ENCODE measurements at places on chromosomes 1 and 21.

GRCh38 chr1:69587391-69587790 is 19.7 kb downstream of the LRRC7 start:
- DNase-seq: no peak

DNA sequence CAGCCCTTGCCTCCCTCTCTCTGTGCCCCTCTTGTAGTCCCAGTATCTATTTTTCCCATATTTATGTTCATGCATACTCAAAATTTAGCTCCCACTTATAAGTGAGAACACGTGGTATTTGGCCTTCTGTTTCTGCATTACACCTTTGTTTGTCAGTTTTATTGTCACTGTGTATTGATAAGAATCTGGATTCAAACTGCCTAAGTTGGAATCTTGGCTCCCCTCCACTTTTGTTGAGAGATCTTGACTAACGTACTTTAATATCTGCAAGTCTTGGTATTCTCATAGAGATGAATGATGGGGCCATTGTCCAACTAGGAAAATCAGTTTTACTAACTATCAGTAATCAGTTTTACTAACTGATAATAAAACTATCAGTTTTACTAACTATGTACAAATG is 87.8 kb upstream of the PRMT6 start:
- DNase-seq: no peak

DNA sequence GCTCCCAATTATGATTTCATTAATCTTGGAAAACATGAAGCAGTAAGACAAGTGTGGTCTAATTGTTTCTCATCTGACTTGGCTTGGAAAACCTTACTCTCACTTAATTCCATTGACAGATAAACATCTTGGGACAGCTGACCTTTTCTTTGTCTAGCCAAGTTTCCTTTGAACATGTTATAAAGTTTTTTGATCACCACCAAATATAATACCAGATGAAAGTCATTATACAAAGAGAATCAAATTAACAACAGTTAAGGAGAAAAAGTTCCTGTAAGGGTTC is 50.2 kb downstream of the ALG14 start:
- DNase-seq: no peak

DNA sequence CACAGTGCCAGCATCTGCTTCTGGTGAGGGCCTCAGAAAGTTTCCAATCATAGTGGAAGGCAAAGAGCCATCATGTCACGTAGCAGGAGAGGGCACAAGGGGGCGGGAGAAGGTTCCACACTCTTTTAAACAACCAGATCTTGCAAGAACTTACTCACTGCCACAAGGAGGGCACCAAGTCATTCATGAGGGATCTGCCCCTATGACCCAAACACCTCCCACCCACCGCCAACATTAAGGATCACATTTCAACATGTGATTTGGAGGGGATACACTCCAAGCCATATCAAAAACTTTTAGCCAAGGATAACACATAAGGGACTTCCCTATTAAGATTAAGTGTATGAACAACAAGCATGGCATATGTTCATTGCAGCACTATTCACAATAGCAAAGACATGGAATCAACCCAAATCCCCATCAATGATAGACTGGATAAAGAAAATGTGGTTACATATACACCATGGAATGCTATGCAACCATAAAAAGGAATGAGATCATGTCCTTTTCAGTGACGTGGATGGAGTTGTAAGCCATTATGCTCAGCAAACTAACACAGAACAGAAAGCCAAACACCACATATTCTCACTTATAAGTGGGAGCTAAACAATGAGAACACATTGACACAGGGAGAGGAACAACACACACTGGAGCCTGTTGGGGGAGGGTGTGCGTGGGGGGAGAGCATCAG is 19.9 kb upstream of the SLC35F3 start:
- no peak for DNase-seq

DNA sequence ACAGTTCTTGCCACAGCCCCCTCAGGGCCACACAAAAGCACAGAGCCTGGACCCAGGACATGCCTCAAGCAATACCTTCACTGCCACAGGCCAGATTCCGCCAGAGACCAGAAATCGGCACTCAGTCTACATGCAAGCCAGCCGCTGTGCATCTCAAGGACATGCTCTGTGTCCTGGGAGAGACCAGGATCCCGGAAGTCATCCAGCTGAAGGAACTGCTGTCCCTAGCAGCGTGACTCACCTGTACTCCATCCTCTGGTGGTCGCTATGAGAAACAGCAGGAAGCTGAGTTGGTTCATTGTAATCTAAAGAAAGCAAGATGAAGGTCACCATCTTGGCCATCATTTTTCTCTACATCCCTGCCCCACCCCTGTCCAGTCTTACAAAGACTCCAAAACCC is 401 bp downstream of the ITLN1 start:
- no peak for DNase-seq

DNA sequence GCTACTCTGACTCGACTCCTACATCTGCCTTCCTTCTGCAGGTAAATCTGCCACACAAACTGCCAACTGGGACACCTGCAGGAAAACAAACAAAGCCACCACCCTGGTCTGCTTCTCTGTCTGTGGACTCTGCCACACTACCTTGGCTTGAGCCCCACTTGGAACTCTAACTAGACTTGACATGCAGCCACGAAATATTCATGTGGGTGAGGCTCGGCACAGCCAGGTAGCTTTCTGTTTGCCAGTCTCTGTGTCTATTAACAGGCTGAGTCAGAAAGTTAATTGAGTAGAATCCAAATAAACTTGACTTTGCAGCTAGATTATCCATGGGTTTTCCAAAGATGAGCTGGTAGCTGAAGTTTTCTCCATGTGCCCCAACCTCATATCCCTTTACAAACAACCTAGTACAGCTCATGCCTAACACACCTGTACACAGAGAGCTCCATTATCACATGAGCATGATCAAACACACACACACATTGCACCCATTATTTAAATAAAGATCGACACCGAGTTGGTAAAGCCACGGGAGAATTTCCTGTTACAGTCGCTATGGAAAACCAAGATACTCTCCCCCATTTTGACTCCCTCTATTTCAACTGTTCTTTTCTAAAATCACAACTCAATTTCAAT is 808 bp downstream of the C1orf116 start:
- no peak for DNase-seq

DNA sequence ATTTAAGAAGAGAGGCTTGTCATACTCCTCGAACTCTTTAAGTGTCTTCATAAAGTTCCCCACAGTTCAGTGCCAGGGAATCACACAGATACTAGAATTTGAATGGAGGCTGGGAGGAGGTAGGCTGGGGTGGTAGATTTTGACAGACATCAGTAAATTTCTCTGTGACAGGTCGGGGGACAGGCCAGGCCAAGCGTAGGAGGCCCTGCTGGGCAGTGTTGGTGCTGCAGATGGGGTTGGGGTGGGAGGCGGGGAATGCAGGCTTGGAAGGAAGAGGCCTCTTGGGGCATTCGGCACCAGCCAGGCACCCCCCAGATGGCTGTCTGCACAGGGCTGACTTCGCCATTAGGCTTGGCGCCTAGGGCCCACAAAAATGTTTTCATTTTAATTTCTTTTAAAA is 84.0 kb downstream of the MAN1C1 start:
- DNase-seq: no peak

GRCh38 chr1:33826311-33826710 is 37.6 kb upstream of the HMGB4 start:
- peak; percentile 54 for DNase-seq

GRCh38 chr1:30472526-30472925 is 250.9 kb downstream of the MATN1 start:
- no peak for DNase-seq

DNA sequence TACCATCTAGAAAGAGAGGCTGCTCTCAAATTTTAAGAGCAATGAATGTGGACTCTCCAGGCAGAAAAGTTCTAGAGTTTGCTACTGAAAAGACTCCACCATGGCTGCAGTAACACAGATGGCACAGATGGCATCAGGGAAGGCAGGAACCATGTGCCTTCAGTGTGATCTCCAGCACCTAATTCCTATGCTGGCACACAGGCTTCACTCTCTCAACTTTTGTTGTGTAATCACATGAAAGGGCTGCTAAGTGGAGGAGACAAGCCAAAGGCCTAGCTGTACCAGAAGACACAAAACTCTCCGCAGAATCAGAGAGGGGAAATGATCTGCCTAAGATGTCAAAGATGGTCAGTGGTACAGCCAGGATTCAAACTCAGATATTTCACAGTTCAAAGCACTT is 31.1 kb downstream of the ERI3 start:
- DNase-seq: no peak

- no peak for DNase-seq
These were observed 4.8 kb downstream of the VASH2 start for GRCh38 chr1:212955098-212955497.

DNA sequence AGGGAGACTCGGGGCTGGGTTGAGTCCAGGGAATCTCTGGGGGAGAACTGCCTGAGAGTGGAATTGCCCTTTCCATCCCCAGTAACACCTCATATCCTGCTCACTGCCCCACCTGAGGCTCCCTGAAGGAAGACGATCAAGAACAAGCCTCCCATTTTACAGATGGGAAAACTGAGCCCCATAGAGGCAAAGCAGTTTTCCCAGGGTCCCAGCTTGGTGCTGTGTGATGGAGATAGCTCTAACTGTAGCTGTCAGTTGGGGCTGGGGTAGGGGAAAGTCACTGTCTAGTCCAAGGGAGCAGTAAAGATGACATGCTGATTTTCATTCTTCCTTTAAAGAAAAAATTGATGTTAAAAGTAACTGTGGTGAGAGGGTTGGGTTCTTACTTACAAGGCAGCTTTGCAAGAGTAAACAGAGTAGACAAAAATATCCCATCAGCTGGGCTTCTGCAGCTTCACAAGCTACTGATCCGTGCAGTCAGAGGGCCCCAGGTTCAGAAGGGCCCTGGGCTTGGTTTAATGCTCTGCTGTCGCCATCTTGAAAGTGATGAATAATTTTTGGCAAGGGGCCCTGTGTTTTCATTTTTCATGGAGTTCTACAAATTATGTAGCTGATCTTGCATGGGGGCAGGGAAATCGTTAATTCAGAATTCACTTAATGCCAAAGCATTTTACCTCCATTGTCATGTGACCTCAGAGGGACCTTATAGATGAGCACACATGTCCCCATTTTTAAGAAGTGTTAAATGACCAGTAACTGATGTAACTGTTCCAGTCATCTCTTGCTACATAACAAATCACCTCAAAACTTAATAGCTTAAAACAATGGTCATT is 17.6 kb upstream of the TNFRSF1B start:
- no peak for DNase-seq

GRCh38 chr21:17711896-17712295 is 99.2 kb upstream of the BTG3 start:
- DNase-seq: no peak

DNA sequence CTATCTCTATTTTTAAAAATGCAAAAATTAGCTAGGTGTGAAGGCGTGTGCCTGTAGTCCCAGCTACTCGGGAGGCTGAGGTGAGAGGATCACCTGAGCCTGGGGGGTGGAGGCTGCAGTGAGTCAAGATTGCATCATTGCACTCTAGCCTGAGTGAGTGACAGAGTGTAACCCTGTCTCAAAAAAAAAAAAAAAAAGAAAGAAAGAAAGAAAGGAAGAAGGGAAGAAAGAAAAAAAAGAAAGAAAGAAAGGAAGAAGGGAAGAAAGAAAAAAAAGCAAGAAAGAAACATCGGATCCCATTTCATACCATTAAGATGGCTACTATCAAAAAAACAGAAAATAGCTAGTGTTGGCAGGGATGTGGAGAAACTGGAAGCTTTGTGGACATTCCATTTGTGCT is 136.8 kb upstream of the WNT4 start:
- DNase-seq: no peak

DNA sequence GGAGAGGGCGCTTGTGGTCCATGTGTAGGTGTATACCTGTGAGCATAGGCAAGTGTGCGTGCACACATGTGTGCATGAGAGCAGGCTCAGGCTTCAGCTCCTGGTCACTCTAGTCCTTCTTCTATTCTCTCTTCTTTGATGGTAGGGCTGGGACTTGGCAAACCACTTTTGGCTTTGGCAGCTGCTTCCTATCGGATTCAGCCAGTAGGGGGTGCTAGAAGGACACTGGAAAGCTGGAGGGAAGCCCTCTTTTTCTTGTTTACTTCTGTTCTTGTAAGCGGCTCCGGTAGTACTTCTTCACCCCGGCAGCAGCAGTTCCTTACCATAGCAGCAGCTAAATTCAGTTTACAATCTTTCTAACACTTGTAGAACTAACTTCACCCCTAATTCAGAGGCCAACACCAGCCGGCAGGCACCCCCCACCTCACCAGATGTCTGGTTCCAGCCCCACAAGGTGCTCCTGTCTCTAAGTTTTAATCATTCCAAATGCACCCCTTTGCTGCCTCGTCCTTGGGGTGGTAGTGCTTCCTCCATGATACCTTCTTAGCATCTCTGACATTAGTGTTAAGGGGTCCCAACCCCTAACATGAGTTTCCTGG is 25.1 kb downstream of the NENF start:
- DNase-seq: no peak

DNA sequence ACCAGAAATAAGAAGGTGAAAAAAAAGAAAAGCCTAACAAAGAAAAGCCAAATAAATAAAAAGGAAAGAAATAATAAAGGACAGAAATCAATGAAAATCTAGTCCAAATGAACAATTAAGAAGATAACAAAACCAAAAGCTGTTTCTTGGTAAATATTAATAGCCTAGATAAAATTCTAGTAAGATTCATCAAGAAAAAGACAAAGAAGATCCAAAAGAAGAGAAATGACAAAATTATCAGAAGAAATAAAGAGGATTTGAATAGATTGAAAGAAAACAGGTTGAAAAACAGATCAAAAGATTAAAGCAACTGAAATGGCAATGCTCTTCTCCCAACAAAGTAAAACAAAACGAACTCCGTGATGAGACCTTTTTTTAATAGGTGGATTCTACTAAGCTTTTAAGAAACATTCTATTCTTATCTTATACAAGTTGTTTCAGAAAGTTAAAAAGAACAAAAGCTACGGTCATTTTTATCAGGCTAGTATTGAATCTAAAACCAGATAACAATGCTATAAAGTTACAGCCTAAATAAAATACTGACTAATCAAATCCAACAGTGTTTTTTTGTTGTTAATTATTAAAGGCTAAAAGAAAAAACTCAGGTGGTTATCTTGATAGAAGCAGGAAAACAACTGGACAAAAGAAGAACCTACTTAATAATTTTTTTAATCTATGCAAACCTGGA is 50.9 kb downstream of the ENAH start:
- no peak for DNase-seq

GRCh38 chr1:244741692-244742091 is 88.8 kb downstream of the DESI2 start:
- DNase-seq: no peak

- no peak for DNase-seq
These were observed 18.6 kb downstream of the TMEM81 start for GRCh38 chr1:205065666-205066065.

GRCh38 chr1:234509457-234510328 is 30.7 kb upstream of the TARBP1 start:
- DNase-seq: no peak

DNA sequence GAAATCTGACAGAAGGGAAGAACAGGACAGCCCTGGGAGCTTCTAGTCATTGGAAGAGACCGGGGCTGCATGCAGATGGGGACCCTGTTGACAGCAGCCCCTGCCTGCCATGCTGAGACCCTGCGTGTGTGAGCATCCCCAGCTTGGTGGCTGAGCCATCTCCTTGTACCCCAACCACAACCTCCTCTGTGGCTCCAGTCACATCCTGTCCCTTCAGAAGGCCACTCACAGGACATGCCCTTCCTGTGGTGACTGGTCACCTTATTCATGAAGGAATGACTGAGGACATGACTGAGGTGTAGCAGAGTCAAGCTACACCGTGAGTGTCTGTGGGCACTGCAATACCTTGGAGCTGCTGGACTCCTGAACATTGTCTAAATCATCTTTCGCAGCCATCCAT is 141.8 kb upstream of the ERRFI1 start:
- no peak for DNase-seq
